Frontal cortex (tissue), 4 donors: ENCODE measurements at places on chromosomes 5 and 9. TPM values are rescaled to one million over a fixed set of nuclear protein-coding genes. Genes with fewer than 3 reads are reported as not detected.

Gene OLFML2A
- total RNA-seq: 1.6 TPM

GRCh38 chr5:116861666-116862065 lies 287.0 kb upstream of the SEMA6A start:
- no peak for DNase-seq

- DNase-seq: no peak
These were observed 42.2 kb downstream of the NIPAL4 start for GRCh38 chr5:157502143-157502647.

DNA sequence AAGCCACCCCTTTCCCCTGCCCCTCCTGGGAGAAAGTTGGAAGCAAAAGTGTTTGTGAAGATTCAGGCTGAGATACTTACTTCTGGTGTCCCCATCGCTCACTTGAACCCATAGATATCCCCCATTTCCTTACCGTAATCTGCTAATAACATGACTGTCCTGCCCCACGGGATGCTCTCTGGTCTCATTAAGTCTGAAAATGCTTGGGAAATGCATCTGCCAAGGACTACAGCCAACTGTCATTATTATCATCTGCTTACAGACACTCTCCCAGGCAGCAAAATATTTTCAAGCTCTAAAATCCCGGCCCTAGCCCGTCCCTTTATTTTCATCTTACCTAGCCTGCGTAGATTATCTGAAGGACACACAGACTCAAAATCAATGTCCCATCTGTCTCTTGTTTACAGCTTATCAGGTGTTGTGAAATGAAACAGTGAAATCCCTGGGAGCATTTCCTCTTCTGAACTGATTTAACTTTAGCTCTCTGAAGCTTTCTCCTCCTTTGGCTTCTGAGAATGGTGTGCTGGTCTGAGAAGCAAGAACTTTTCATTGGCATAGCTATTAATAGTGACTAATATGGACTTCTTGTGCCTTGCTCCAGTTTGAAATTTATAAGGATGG lies 126.9 kb upstream of the OSMR start:
- DNase-seq: no peak
